ENCODE measurements at places on chromosomes 1 and 21.

- DNase-seq: no peak
Measured at GRCh38 chr1:97254731-97255463, 533.3 kb downstream of the PTBP2 start.

DNA sequence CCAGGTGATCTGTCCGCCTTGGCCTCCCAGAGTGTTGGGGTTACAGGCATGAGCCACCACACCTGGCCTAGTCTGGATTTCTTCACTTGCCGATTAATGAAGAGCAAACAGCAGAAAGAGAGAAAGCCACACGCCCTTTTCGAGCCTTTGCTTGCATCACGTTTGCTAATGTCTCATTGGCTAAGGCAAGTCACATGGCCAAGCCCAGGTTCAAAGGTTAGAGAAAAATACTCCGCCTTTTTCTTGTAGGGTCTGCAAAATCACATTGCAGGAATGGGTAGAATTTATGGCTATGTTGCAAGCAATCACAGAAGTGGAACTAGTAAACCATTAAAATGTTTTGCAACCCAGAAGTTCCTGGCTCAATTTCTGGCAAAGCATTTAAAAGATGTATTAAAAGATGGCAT is 26.8 kb upstream of the BACH1 start:
- DNase-seq: no peak

DNA sequence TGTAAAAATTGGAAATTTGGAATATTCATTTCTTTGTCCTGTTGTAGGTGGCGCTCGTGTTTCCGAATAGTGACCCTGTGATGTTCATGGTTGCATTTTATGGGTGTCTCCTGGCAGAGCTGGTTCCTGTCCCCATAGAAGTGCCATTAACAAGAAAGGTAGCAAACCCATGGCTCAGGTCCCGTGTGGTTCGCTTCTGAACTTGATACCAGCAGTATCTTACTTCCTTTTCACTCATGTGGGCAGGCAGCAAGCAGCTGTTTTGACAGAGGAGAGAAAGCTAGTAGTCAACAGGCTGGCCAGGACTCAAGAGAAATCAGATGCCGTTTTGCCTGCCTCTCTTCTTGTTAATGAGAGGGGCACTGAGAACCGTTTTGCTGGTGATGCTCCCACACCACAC is 72.8 kb downstream of the S100B start:
- no peak for DNase-seq

DNA sequence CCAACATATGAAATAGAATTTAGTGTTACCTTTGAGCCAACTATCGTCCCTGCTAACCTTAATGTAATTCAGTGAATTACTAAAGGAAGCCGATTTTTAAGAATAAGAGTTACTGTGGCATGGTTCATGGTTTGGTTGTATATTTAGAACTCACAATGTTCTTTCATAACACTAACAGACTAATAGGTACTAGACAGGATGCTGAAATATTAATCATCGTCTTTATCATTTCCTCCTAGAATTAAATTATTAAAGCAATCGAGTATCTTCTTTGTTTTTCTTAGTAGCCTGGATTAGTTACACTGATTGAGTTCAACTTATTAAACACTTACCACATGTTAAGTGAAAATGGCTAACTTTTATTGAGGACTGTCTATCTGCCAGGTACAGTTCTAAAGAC is 47.7 kb downstream of the TARBP1 start:
- DNase-seq: no peak

- DNase-seq: no peak
Measured at GRCh38 chr1:112783059-112783458, 67.9 kb upstream of the PPM1J start.

- no peak for DNase-seq
Measured at GRCh38 chr1:226666164-226666506, 72.9 kb downstream of the ITPKB start.

GRCh38 chr1:66757722-66758240 is 5.5 kb downstream of the DYNLT5 start:
- no peak for DNase-seq

GRCh38 chr1:33330906-33331305 is 10.0 kb upstream of the A3GALT2 start:
- no peak for DNase-seq
